ENCODE measurements at places on chromosomes 12 and 14.

GRCh38 chr12:120388691-120389481 lies 19.9 kb upstream of the MSI1 start:
- H3K27me3 ChIP-seq = no peaks in the 10 kb centered on the region
- H3K36me3 ChIP-seq = no peaks in the 10 kb centered on the region
- peak overlapping the region; percentile 68 for H3K4me3 ChIP-seq
- no peak for DNase-seq

DNA sequence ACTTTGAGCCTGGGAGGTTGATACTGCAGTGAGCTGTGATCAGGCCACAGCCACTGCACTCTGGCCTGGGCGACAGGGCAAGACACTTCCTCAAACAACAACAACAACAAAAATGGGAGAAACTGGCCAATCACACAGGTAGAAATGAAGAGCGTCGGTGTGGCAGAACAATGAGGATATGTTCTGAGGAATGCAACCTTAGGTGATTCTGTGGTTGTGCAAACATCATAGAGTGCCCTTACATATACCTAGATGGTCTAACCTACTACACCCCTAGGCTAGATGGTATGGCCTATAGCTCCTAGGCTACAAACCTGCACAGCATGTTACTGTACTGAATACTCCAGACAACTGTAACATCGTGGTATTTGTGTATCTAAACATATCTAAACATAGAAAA lies 3.7 kb upstream of the PRDM4 start:
- H3K4me3 ChIP-seq = no peak overlapping the region
- H3K4me1 ChIP-seq = peaks cover 19% of the 10 kb centered on the region
- no peaks in the 10 kb centered on the region for H3K36me3 ChIP-seq
- DNase-seq = no peak
- H3K27me3 ChIP-seq = peaks cover 4% of the 10 kb centered on the region

DNA sequence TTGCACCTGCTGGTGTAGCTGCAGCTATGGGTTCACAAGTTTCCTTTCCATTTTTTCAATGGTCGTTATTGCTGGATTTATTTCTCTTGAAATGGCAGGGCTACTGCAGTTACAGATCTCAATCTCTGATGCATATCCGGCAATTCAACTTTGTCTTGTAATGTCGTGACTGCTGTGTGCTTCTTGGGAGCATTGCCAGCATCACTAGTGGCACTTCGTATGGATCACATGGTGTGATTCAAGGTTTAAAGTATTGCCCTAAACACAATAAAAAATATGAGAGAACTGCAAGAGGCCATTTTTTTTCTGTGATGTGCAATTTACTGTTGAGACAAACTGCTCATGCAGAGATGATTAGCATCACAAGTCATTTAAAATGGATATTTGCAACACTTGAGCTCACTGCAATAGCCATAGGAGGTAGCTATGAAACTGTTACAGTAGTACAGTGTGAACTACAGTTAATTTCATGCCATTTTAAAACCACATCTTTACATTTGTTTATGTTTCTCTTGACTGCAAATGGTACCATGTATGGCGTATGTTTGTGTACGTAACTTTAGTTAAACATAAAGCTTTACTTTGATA lies 217.4 kb upstream of the PDE3A start:
- H3K27ac ChIP-seq = no peak overlapping the region
- no peaks in the 10 kb centered on the region for H3K36me3 ChIP-seq
- no peak for DNase-seq
- no peaks in the 10 kb centered on the region for H3K27me3 ChIP-seq
- no peaks in the 10 kb centered on the region for H3K4me1 ChIP-seq

GRCh38 chr14:36055681-36056225 lies 120.8 kb downstream of the PTCSC3 start:
- peaks cover 14% of the 10 kb centered on the region for H3K4me1 ChIP-seq
- H3K27me3 ChIP-seq = peaks cover 71% of the 10 kb centered on the region
- no peak for DNase-seq
- no peaks in the 10 kb centered on the region for H3K36me3 ChIP-seq
- no peak overlapping the region for H3K27ac ChIP-seq
- no peak overlapping the region for H3K4me3 ChIP-seq

DNA sequence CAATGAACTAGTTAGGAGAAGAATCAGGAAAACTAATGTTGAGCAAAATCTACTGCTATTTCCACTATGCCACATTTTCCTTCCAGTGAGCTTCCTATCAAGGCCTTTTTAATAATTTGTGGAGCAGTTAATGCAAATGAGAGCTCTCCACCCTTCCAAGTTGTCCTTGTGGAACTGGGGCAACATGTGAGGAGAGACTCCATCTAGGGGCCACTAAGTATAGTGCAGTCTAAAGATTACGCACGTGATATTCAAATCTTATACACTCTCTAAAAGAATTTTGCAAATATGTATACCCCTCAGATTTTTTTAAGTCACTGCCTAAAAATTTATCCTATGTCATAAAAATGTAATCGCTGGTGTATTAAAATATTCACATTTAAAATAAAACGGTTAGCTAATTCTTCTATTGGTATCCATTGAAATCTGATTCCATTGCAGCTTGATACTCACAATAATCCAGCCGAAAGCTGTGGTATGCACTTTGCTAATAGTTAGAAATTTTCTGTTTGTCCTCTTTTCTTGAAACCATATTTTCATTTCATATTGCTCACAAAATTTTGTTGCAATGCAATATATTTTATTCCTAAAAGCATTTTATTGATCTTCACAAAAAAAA lies 100.1 kb downstream of the PAH start:
- H3K36me3 ChIP-seq = no peaks in the 10 kb centered on the region
- no peak overlapping the region for H3K4me3 ChIP-seq

GRCh38 chr14:28778138-28779117 lies 11.8 kb downstream of the FOXG1 start:
- H3K27me3 ChIP-seq = peaks cover 99% of the 10 kb centered on the region
- no peak overlapping the region for H3K27ac ChIP-seq
- no peaks in the 10 kb centered on the region for H3K36me3 ChIP-seq

GRCh38 chr12:58615576-58615975 lies 304.7 kb downstream of the LRIG3 start:
- H3K27ac ChIP-seq = no peak overlapping the region
- DNase-seq = no peak
- no peaks in the 10 kb centered on the region for H3K4me1 ChIP-seq
- no peaks in the 10 kb centered on the region for H3K36me3 ChIP-seq

Data from mesothelial cell of epicardium (in vitro differentiated cells).